ENCODE measurements at places on chromosomes 16 and 17.

DNA sequence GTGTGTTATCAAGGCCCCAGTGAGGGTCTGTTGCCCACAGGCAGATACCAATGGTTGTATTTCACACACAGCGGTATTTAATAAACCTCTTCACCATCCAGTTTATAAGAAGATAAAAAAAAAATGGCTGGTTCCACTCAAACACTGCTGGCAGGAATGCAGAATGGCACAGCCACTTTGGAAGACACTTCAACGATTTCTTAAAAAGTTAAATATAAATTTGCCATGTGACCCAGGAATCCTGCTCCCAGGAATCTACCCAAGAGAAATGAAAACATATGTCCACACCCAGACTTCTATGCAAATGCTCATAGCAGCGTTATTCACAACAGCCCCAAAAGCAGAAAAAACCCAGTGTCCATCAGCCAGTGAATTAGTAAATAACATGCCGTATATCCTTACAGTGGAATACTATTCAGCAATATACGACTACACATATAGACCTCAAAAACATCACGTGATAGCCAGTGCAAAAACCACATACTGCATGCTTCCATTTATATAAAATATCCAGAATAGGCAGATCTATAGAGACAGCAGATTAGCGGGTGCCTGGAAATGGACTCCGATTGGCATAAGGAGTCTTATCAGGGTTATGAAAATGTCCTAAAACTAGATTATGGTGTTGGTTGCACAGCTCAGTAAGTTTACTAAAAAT is 38.7 kb downstream of the XYLT1 start:
- no peak for DNase-seq

GRCh38 chr17:28524476-28525424 is 18.6 kb downstream of the FOXN1 start:
- DNase-seq = no peak

DNA sequence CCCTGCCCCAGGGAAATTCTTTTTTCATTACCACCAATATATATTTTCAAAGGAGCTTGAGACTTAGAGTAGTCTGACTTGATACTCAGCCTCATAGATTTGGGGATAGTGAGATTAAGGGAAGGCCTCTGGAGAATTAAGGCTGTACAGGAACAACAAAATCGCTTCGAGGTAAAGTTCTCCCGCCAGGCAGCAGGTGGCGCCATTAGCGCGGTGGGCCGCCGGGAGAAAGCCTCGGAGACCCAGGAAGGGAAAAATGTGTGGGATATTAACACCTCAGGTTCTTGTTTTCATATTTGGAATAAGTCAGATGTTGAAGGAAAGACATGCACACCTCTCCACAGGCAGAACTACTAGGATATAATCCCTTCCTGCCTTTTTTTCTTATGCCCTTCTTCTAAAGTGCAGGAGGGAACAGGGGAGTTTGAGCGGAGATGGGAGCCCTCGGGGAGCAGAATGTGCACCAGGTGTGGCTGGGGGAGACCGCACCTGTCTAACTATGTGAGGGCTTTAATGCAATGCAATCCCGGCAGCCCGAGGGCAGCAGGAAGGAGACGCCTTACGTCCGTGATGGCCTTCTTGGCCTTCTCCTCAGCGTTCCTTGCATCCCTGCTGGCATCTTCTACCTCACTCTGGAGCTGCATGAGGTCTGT is 25.9 kb downstream of the MYH3 start:
- peak; percentile 62 for DNase-seq

DNA sequence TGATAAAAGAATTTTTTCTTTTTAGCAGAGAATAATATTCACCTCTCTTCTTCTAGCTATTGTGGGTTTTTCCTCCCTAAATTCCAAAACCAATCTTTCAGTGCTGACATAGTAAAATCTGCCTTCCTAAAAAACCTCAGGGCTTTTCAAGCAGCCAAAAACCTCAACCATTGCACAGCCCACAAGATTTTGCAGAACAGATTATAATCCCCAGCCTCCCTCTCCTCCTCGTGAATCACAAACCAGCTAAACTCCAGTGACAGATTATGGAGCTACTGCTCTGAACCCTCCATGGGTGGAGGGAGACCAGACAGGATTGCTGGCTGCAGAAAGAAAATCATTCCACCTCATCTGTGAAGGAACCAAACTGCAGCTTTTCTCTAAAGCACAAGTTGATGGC is 341.6 kb downstream of the SOX9 start:
- no peak for DNase-seq

GRCh38 chr17:38906460-38907228 is 18.8 kb upstream of the LASP1NB start:
- no peak for DNase-seq

DNA sequence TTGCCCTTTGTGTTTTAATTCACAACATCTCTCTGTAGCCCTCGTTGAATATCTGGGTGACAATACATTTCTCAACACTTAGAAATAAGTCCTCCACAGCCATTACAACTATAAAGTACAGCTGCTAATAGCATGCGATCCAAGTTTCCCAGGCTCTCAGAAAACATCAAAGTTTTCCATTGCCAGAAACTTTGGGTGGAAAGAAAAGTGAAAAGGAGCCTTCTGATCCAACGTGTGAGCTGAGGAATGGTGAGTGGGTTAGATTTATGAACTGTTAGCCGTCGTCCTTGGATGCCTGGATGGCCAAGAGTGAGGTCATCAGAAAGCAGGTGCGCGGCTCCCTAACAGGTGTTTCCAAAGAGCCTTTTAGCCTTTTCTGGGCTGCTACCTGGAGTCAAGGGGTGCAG is 258.0 kb downstream of the PMP22 start:
- DNase-seq = no peak

- DNase-seq = no peak
Observed at GRCh38 chr16:72211110-72211509, 39.2 kb upstream of the PMFBP1 start.

DNA sequence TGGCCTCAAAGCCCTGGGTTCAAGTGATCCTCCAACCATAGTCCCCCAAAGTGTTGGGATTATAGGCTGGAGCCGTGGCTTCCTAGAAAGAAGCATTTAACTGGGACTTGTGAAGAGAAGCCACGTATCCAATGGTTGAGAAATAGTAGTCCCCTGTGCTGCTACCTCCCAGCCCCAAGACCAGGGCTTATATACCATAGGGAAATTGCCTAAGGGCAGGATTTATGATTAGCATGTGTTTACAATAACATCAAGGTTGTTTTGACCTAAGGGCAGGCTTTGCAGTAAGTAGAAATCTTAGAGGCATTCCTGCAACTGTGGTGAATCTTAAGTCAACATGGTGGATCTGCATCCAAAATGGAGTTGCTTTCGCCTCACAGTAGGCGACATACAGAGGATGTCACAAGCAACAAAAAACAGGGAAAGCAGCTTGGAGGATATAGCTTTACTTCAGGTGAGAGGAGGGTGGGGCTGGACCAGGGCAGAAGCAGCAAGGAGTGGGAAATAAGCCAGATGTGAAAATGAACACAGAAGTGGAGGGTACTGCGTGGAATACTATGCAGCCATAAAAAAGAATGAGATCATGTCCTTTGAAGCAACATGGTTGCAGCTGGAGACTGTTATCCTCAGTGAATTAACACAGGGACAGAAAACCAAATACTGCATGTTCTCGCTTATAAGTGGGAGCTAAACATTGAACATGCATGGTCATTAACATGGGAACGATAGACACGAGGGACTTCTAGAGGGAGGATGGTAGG is 18.7 kb upstream of the NSMCE1 start:
- no peak for DNase-seq

DNA sequence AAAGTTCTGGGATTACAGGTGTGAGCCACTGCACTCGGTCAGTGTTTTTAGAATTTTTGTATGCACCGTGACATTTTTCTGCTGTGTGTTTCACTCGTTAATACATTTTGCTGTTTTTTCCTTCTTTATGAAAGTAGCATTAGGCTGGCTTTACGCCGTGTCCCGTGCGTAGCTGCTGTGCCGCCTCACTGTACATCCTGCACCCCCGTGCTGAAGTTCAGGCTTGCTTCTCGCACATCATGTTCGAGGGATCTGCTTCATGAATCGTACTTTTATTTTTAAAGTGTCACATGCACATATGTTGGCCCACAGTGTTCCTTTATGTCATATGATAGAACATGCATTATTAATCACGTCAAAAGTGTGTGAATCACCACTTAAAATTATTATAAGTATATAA is 84.4 kb upstream of the ZNF750 start:
- no peak for DNase-seq

DNA sequence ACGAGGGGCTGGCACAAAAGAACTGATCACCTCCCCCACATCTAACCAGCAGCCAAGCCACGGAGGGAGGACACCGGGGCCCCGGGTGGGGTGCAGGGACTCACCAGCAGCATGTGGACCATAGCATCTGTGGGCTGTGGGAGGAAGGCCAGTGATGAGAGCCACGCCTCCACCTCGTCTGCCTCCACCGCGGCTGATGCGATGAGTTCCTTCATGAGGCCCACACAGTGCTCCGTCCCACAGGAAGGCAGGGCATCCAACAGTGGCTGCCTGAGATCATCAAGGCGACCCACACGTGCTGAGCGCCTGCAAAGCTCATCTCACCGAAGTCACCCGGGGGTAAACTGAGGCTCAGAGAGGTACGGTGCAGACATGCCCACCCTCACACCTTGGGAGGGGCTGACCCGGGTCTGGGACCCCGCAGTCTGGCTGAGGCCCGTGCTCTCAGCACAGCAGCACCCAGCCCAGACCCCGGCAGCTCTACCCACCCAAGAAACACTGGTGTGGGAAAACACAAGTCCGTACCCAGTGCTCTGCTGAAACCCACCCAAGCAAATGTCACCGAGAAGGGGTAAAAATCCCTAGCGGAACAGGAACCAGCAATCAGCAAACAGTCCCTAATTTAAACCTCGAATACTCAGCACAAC is 85.9 kb downstream of the LITAF start:
- DNase-seq = no peak

DNA sequence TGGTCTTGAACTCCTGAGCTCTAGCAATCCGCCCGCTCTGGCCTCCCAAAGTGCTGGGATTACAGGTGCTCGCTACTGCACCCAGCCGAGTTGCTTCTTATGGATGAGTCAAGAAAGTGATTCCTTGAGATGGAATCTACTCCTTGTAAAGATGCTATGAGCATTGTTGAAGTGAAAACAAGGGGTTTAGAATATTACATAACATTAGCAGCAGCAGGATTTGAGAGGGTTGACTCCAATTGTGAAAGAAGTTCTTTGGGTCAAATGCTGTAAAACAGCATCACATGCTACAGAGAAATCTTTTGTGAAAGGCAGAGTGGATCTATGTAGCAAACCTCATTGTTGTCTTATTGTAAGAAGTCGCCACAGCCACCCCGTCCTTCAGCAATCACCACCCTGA is 72.7 kb downstream of the NT5M start:
- no peak for DNase-seq

DNA sequence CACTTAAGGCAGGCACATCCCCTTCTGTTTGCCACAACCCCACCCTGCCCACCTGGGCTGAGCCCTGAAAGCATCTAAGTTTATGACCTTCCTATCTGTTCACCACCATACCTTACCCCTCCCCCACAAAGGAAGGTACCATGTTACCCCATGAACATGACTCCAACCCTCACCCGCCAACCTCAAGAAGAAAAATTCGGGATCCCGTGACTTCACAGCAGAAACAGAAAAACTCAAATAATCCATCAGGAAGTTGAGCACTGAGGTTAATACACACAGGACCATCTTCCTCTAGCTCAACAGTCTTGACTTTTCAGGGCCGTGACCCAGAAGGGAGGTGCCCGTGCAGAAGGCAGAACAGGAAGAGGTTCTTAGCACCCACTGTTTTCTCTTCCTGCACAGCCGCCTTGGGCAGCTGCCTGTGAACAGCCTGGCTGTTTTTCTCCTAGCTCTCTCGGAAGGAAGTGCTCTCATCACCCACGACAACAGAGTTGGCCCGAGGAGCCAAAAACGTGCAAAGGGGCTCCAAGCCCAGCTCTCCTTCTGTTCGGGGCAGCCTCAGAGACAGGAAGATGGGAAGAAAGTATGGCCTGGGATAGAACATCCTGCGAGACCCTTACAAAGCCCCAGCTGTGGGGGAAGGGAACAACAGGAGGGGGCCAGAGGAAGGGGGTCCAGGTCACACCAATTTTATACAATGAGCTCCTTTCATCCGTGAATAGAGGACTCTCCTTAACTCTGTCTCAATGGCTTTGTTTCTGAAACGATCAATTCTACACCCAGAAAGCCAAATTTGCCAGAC is 101.1 kb downstream of the XYLT1 start:
- DNase-seq = no peak

- no peak for DNase-seq
Observed at GRCh38 chr16:24755201-24755874, 25.9 kb downstream of the TNRC6A start.

DNA sequence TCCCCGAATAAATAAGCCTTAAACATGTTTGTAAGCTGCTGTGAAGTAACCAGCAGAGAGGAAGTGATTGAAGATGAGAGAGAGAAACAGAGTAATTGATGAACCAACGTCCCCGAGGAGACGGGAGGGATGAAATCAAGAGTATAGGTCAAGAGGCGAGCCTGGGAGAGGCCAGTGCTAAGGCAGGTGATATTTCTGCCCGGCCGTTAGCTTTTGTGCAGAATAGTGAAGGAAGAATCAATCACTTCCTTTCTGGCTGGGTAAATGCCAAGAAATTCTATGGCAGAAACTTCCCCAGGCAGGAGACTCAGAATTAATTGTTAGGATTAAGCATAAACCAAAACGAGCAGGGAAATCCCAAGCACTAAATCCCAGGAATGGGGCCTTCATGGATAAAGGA is 273.8 kb downstream of the CDH13 start:
- DNase-seq = no peak

DNA sequence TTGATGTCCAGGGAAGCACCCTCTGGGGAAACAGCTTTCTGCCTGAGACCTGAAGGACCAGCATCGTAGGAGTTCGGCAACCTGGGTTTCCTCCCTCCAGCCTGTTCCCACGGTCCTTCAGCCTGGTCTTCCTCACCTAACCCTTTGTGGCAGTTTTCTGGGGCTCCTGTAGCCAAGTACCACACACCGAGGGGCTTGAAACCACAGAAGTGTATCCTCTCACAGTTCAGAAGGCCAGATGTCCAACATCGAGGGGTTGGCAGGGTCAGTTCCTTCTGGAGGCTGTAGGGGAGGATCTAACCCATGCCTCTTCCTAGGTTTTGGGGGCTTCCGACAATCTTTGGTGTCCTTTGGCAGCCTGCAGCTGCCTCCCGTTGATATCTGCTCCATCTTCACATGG is 381.0 kb upstream of the TNRC6C start:
- DNase-seq = peak; percentile 12

DNA sequence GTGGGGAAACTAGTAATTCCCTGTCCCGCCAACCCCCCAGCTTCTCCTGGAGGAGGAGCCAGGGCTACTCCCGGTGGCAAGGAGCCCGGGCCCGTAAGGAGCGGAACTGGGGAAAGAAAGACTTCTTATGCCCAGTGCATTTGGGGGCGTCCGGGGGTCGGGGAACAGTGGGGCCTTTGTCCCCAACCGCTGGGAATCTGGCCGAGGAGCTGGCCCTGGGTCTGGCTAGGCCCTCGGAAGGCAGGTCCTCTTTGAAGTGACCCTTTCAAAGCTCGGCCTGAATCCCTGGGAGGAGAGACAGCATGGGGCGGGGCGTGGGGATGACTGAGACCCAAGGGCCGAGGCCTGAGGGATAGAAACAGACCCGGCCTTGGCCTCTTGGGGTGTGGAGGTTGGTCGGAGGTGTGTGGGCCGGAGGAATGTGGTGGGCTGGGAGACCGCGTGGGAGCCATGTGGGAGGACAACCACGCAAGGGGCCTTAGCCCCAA is 6.0 kb downstream of the ARHGAP23 start:
- DNase-seq = no peak

GRCh38 chr17:76868669-76869495 is 678 bp downstream of the MGAT5B start:
- no peak for DNase-seq

All from mesenteric fat pad (tissue), 1 donor.